Fibroblast of skin of left quadriceps (primary cell): ENCODE measurements at places on chromosomes 4 and X.

DNA sequence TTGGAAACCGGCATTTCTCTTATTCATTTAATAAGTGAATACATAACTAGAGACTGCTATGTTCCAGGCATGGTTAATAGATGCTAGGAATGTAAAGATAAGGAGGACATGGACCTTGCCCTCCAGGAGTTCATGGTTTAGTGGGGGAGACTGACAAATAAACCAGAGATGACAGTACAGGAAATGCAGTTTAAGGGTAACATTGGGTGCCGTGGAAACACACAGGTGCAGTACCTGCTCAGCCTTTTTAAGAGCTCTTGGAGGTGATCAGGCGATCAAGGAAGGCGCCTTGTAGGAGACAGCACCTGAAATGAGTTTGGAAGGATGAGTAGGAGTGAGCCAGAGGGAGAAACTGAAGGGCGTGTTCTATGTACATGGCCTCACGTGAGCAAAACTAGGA lies 145.8 kb downstream of the AASDH start:
- DNase-seq = no peak

DNA sequence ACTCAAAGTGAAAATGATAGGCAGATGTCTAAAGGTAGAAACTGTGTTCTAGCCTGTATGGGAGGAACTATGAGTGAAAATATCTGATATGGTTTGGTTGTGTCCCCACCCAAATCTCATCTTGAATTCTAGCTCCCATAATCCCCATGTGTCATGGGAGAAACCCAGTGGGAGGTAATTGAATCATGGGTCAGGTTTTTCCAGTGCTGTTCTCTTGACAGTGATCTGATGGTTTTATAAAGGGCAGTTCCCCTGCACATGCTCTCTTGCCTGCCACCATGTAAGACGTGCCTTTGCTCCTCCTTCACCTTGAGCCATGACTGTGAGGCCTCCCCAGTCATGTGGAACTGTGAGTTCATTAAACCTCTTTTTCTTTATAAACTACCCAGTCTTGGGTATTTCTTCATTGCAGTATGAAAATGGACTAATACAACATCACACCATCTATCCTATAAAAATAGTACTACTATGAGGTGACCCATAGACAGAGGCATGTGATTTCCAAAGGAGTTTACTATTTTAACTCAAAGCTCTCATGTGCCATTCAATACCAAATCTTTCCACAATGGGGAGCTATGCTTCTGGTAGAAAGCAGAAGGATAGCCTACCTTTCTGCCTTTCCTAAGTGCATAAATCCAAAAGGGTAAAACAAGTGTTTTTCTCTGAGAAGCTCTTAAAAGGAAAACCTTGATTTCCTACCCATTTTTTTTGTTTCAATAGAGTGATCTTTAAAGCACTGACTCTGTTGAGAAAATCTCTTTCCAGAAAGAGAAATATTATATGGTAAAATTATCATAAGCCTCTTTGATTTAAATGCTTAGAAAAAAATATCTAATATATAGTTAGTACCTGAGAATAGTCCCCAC lies 38.8 kb downstream of the SEC31A start:
- no peak for DNase-seq

GRCh38 chr4:122912810-122913575 lies 9.4 kb downstream of the NUDT6 start:
- no peak for DNase-seq

DNA sequence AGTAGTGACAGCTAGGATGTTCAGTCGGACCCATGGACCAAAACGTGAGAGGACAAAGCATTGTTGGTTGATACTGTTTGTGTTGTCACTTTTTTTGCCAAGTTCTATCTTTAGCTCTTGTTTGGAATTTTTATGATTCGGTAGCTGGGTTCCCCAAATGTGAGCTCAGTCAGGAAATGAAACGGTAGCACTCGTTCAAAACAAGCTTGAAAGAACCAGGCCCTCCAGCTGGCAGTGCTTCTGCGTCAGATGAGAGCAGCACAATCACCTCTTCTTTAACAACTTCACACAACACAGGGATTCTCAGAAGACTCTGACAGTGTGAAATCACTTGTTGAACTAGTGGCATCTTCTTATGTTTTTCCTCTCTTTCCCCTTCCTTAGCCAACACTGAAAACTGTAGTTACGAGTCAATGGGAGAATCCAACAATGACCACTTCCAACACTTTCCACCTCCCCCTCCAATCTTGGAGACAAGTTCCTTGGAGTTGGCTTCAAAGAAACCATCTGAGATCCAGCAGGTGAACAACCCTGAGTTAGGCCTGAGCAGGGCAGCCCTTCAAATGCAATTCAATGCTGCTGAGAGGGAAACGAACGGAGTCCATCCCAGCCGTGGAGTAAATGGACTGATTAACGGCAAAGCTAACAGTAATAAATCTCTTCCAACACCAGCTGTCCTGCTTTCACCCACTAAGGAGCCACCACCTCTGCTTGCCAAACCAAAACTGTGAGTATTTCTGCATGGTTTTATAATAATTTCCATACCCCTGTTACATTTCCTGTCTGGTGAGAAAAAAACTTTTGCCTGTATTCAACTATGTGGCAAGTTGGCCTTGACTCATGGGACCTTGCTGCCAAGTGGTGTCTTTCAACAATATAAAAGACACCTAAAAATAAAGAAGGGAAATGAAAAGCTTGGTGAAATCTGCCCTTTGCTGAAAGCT lies 214.6 kb downstream of the PALLD start:
- peak; percentile 62 for DNase-seq

GRCh38 chr4:22991576-22991975 lies 298.8 kb downstream of the GBA3 start:
- DNase-seq = no peak

- peak; percentile 45 for DNase-seq
Measured at GRCh38 chr4:140308366-140309123, 64.9 kb upstream of the SCOC start.

GRCh38 chr4:113822555-113823290 lies 61.2 kb upstream of the CAMK2D start:
- DNase-seq = no peak

DNA sequence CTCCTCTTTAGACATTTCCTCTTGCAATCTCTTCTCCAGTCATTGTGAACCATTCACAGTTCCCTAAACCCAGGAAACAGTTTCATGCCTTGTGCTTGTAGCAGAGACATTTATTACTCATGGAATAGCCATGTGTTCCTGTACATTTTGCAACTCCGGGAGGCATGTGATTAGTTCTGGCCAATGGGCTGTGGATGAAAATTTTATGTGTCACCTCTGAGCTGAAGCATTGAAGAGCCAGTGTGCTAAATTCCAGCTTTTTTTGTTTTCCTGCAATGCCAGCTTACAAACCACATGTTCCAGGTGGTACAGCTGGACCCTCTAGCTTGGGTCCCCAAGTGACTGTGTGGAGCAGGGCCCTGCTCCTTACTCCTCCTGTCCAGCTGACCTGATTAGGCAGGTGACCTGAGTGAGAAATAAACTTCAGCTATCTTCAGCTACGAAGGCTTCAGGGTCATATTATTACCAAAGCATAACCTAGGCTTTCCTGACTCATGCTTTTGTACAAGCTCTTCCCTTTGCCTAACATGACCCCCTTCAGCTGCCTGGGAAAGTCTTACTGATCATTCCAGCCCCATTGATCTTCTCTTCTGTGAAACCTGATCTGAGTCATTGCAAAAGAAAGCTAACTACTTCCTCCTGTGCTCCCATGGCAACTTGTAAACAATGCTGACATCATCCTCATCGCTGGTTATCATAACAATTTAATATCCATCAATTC lies 200.4 kb downstream of the PTTG2 start:
- DNase-seq = peak; percentile 98
